ENCODE measurements at places on chromosomes 3 and 15. TPM values are rescaled to one million over a fixed set of nuclear protein-coding genes. Genes with fewer than 3 reads are reported as not detected.

Gene KCNMB2
- not detected for total RNA-seq

Gene ZNF80
- total RNA-seq, result 0.65 TPM

Gene IQCH
- 1.2 TPM for total RNA-seq

Gene GOLGA6L7
- not detected for total RNA-seq

Gene EFHB
- total RNA-seq, result 0.68 TPM

GRCh38 chr3:160232014-160232413 is 6.8 kb downstream of the C3orf80 start:
- peaks cover 7% of the 10 kb centered on the region for H3K4me1 ChIP-seq
- H3K27ac ChIP-seq, result no peak overlapping the region
- no peak overlapping the region for H3K4me3 ChIP-seq
- no peak for DNase-seq
- peaks cover 6% of the 10 kb centered on the region for H3K36me3 ChIP-seq

DNA sequence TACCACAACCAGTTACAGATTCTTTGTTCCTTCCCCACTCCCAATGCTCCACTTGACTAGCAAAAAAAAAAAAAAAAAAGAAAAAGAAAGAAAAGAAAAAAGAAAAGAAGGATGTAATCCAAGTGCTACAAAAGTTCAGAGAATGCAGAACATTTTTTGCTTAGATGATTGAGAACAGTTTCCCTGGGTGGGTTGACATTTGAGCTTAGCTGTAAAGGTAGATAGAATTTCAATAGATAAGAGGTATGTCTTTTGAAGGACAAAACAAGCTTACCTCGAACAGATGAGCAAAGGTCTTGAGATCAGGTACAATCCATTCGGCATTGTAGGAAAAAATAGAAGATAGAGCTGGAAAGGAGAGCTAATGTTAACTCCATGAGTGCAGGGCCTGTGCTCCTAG is 344.6 kb upstream of the NECTIN3 start:
- H3K4me1 ChIP-seq, result no peaks in the 10 kb centered on the region
- no peaks in the 10 kb centered on the region for H3K36me3 ChIP-seq
- DNase-seq, result no peak
- peaks cover 18% of the 10 kb centered on the region for H3K27me3 ChIP-seq
- H3K27ac ChIP-seq, result no peak overlapping the region

GRCh38 chr15:100350434-100351226 is 8.9 kb upstream of the ADAMTS17 start:
- H3K4me1 ChIP-seq, result peaks cover 14% of the 10 kb centered on the region
- no peaks in the 10 kb centered on the region for H3K36me3 ChIP-seq
- H3K4me3 ChIP-seq, result peak overlapping the region; percentile 96
- H3K27ac ChIP-seq, result peak overlapping the region; percentile 96
- no peak for DNase-seq

GRCh38 chr15:90327311-90327710 is 24.8 kb upstream of the ZNF774 start:
- no peak overlapping the region for H3K27ac ChIP-seq
- H3K4me1 ChIP-seq, result peaks cover 3% of the 10 kb centered on the region
- H3K4me3 ChIP-seq, result no peak overlapping the region
- H3K27me3 ChIP-seq, result peaks cover 5% of the 10 kb centered on the region
- no peak for DNase-seq
- H3K36me3 ChIP-seq, result peaks cover 3% of the 10 kb centered on the region

DNA sequence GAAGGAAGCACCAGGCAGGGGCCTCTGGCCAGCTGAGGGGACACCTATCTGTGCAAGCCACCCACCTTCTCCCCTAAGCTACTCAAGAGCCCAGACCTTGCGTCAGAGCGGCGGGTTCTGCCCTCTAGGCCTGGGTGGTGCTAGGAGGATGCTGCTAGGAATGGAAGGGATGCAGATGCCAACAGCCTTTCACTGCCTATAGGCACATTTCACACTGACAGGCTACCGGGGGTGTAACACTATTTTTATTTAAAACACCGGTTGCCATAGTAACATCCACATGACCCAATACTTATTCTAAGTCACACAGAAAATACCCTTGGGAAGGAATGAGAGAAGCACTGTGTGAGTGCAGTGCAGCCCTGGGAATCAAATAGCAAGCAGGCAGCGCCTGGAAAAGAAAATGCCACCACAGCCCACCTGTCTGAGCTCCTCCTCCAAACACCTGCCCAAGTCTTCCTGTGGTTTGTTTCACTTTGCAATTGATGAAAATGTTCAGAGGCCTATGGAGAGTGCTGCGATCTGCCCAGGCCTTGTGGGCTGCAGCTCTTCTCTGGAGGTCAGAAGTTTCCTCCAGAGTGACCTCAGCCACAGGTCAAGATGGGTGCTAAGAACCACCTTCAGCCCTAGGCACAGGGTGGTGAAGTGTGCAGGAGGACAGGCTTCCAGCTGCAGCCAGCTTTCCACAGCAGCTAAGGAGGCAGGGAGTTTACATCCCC is 113.5 kb upstream of the TOPAZ1 start:
- peaks cover 34% of the 10 kb centered on the region for H3K27me3 ChIP-seq
- H3K4me3 ChIP-seq, result no peak overlapping the region
- H3K36me3 ChIP-seq, result no peaks in the 10 kb centered on the region
- H3K4me1 ChIP-seq, result peaks cover 4% of the 10 kb centered on the region
- DNase-seq, result no peak
- H3K27ac ChIP-seq, result peak overlapping the region; percentile 34

DNA sequence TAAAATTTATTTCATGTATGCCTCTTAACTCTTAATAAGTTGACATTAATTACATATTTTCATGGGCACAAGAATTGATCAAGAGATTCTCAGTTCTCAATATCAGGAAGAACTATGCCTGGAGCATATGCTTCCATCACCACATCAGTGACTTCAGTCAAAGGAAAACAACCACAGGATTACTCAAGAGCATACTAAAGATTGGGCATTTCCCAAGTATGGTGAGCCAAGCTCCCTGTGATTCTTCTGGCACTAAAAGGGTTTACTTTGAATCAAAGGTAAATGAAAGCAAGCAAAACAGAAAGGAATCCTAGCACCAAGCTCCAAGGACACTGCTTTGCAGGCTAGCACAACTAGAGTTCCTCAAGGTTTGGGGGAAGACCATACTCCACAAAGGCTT is 44.6 kb downstream of the FMN1 start:
- DNase-seq, result no peak
- no peak overlapping the region for H3K27ac ChIP-seq
- H3K4me3 ChIP-seq, result no peak overlapping the region
- peaks cover 6% of the 10 kb centered on the region for H3K27me3 ChIP-seq
- peaks cover 2% of the 10 kb centered on the region for H3K36me3 ChIP-seq

GRCh38 chr3:34292605-34293300 is 494.3 kb downstream of the PDCD6IP start:
- H3K4me3 ChIP-seq, result no peak overlapping the region
- DNase-seq, result no peak
- H3K36me3 ChIP-seq, result no peaks in the 10 kb centered on the region
- no peaks in the 10 kb centered on the region for H3K4me1 ChIP-seq
- H3K27me3 ChIP-seq, result no peaks in the 10 kb centered on the region
